Upper lobe of left lung (tissue), 6 donors: ENCODE measurements at places on chromosomes 7 and 10. TPM values are rescaled to one million over a fixed set of nuclear protein-coding genes. Genes with fewer than 3 reads are reported as not detected.

DNA sequence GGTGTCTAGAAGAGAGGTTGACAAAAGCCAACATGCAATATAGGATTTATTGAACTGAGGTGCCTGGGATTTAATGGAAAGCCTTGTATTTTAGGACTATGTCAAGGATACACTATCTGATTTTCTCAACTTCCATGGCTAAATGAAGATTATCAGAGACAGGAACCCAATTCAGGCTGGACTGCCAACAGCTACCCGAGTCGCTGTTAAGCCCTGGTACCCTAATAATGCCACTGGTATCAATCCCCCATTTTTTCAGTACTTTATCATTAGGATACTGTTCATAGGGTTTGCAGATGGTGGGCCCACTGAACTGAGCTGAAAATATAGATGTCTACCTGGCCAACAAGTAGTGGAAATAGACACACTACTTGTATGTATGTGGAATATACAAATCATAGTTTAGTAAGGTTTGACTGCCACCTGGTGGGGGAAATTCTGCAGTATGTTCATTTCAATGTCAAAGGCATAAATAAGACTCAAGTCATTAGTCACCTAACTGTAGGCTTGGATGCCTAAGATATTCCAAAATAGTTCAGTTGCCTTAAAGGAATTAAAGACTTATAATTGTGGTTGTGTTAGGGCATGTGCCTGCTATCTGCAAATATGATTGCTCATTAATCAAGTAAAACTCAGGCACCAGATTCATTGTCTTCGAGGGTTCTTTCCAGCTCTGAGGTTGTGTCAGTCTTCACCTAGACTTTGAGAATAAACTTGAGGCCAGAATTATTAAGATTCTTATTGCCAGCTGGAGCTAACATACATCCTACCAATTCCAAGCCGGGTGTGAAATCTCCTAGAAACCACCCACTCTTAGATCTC, 34.1 kb upstream of the NOBOX start:
- no peaks in the 10 kb centered on the region for H3K27me3 ChIP-seq
- no peaks in the 10 kb centered on the region for H3K36me3 ChIP-seq
- peak; percentile 37 for DNase-seq
- no peak overlapping the region for H3K27ac ChIP-seq

GRCh38 chr7:30744075-30744417, 7.9 kb upstream of the INMT start:
- peaks cover 5% of the 10 kb centered on the region for H3K4me1 ChIP-seq
- no peaks in the 10 kb centered on the region for H3K36me3 ChIP-seq
- no peak overlapping the region for H3K27ac ChIP-seq

DNA sequence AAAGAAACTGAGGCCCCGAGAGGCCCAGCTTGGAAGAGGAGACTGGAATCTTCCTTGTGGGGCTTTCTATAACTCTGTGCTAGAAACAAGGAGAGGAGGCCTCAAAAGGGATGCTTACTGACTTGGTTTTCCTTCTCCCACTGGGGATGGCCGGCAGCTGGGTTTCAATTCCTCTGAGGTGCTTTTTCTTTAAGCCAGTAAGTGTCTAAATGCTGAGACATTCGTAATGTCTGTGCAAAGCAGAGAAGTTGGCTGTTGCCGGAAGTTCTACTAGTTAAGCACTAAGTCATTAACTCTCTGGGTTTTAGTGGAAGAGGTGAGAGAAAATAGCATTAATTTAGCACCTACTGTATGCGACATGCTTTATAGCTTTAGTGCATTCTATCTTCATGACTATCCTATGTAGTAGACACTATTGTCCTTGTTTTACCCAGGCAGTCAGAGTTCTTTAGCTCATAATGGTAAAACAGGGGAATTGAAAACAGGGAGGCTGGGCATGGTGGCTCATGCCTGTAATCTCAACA, 135.2 kb downstream of the RGS10 start:
- H3K4me3 ChIP-seq: no peak overlapping the region
- H3K36me3 ChIP-seq: no peaks in the 10 kb centered on the region
- H3K27me3 ChIP-seq: no peaks in the 10 kb centered on the region
- DNase-seq: no peak
- H3K27ac ChIP-seq: peak overlapping the region; percentile 80

DNA sequence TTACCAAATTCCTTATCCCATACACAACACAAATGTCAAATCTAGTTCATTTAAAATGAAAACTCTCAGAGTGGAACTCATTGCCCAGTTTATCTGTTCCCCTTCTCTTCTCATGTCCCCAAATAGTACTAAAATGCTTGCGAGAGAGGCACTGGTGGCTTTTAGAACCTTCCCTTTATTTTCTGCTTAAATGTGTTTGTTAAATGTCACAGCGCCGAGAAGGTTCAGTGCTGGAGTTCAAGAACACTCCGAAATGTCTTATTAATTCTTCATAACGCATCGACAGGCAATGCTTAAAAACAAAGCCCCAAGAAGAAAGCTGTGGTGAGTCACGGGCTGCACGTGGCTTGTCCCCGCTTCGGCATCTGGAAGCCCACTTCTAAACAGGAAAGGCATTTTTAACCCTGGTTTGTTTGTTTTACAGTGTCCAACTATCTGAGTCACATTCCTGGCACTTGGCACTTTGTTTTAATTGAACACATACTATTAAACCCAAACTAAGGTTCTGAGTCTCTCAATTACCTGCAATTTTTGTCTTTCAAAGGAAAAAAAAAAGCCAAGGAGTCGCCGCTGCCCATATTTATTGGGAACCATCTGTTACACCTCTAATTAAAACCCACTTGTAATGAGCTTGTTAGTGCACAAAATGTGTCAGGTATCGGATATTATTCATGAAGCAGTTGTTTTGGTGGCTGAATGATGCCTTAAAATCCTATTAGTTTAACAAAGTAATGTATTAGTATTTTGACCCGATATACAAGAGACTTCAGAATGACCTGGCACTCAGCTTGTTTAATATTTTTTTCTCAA, 49.9 kb upstream of the MGMT start:
- no peaks in the 10 kb centered on the region for H3K27me3 ChIP-seq
- H3K4me1 ChIP-seq: peaks cover 3% of the 10 kb centered on the region
- no peak overlapping the region for H3K4me3 ChIP-seq
- no peaks in the 10 kb centered on the region for H3K36me3 ChIP-seq
- no peak for DNase-seq
- H3K27ac ChIP-seq: no peak overlapping the region

- no peak for DNase-seq
- no peaks in the 10 kb centered on the region for H3K36me3 ChIP-seq
Measured at GRCh38 chr10:11504566-11505285, 106.7 kb downstream of the USP6NL start.

DNA sequence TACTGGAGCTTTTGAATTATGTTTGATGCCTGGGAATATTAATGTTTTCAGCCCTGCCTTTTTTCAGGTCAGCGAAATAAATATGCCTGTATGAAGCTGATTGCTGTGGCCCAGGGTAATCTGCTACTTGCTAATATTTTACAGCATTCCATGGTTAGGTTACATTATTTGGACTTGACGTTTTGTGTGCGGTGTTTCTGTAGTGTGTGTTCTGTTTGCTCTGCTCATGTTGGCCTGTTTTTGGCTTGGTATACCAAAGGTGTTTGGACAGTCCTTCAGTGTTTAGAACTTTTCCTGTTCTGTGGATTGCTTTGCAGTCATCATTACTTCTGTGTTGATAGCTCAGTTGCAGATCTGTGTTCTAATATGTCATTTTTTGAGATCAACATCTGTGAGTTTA, 11.5 kb downstream of the ZRANB1 start:
- no peak overlapping the region for H3K27ac ChIP-seq
- H3K4me1 ChIP-seq: peaks cover 32% of the 10 kb centered on the region
- no peaks in the 10 kb centered on the region for H3K27me3 ChIP-seq
- H3K36me3 ChIP-seq: no peaks in the 10 kb centered on the region
- no peak overlapping the region for H3K4me3 ChIP-seq

DNA sequence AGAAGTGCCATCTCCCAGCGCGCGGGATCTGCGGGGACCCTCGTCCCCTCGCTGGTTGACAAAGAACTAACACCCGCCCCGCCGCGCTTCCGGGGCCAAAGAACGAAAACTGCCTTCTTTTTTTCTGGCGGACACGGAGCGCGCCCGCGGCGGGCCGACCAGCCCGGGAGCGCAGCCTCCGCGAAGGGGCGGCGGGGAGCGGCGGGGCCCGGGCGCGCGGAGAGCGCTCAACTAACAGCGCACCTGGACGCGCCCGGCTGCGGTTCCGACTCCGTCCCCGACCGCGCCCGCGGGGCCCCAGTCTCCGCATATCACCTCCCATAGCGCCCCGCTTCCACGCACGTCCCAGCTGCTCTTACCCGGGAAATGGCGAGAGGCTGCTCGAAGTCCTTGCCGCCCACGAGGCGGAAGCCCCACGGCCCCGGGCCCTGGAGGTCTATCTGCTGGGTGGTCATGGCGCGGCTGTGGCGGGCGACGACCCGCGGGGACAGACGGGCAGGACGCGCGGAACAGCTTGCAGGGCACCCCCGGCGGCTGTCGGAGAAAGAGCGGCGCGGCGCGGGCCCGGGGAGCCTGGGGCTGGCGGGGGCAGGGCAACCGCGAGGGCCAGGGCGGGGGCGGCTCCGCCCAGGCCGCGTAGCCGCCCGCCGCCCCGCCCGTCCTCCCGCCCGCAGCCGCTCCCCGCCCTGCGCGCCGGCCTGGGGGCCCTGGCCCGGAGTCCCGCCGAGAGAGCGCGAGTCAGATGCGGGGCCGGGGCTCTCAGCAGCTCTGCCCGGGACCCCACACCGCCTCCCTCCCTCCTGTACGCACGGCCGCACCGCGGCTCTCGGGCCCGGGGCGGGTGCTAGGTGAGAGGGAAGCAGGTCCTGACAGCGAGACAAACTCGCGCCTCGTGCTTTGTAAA, at the start of gene PDLIM1:
Gene PDLIM1, minus strand, starts transcription at position 543 of the 904 bp plus-strand sequence. Its CDS starts 88 bp downstream, at position 455.
- H3K27me3 ChIP-seq: no peaks in the 10 kb centered on the region
- DNase-seq: peak; percentile 73
- H3K27ac ChIP-seq: peak within 1 kb of the TSS; percentile 98
- no peaks in the 10 kb centered on the region for H3K36me3 ChIP-seq

GRCh38 chr10:112507988-112508387, 61.0 kb downstream of the VTI1A start:
- no peak for DNase-seq
- no peaks in the 10 kb centered on the region for H3K36me3 ChIP-seq
- H3K4me1 ChIP-seq: no peaks in the 10 kb centered on the region
- H3K27ac ChIP-seq: no peak overlapping the region
- H3K4me3 ChIP-seq: no peak overlapping the region
- no peaks in the 10 kb centered on the region for H3K27me3 ChIP-seq

DNA sequence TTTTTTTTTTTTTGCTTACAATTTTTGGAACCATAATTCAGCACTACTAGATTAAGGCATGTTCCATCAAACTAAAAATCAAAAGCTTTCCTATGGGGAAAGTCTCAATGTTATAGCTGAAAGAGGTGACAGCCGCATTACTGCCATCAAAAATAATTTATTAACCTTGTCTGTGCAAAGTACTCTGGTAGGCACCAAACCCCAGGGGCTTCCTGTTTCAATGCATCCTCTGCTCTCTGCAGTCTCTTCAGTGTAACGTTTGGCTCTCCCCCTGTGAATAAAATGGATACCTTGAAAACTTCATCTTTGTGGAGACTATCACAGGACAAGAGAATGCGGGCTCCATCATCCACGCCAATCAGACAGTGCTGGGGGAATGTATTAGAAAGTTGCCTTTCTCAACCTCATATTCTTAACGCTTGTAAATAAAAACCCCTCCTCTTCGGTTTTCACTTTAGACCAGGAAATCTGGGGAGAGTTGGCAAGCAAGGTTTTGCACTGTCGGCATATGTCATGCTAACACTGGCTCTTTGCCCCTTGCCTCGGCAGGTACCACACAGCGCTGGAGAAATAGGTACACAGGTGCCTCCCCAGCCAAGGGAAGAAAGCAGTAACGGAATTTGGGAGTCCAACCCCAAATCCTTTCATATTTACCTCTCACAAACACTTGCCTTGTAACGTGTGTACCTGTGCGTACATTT, 1.6 kb upstream of the NRG3 start:
- H3K36me3 ChIP-seq: no peaks in the 10 kb centered on the region
- no peak for DNase-seq
- no peak overlapping the region for H3K27ac ChIP-seq
- H3K27me3 ChIP-seq: no peaks in the 10 kb centered on the region

- no peaks in the 10 kb centered on the region for H3K36me3 ChIP-seq
- no peak overlapping the region for H3K27ac ChIP-seq
- no peaks in the 10 kb centered on the region for H3K27me3 ChIP-seq
- DNase-seq: no peak
Measured at GRCh38 chr10:74379474-74379873, 228.5 kb downstream of the ADK start.

DNA sequence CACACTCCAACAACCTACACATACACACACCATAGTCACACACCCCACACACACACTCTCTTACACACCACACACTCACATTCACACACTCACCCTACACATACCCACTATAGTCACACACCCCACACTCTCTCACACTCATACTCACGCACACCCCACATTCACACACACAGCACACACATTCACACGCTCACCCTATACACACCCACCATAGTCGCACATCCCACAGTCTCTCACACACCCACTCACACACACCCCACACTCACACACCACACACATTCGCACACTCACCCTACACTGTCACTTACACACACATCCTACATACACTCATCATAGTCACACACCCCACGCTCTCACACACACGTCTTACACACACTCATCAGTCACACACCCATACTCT, 85.6 kb downstream of the HECW1 start:
- no peak overlapping the region for H3K27ac ChIP-seq
- no peaks in the 10 kb centered on the region for H3K36me3 ChIP-seq
- DNase-seq: no peak
- no peak overlapping the region for H3K4me3 ChIP-seq

- DNase-seq: no peak
- no peak overlapping the region for H3K4me3 ChIP-seq
- no peaks in the 10 kb centered on the region for H3K36me3 ChIP-seq
- no peaks in the 10 kb centered on the region for H3K27me3 ChIP-seq
Measured at GRCh38 chr10:128864554-128865295, 602.3 kb upstream of the MGMT start.

DNA sequence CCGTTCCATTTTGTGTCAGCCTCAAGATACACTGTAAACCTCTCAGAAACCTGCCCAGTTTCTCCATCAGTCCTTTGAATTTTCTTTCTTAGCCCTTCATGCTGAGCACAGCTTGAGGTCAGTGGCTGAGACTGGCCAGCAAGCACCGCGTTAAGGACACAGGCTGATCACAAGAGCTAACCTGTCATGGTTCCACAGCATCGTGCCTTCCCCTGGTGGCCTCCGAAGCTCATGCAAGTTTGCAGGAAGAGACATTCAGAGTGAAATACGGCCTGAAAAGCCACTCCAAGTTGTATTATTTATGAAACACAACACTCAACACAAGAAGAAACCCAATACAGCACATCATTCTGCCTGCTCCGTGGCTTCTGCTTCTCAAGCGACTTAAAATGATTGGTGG, 57.0 kb upstream of the PFKP start:
- H3K36me3 ChIP-seq: no peaks in the 10 kb centered on the region
- DNase-seq: no peak
- no peak overlapping the region for H3K27ac ChIP-seq
- no peaks in the 10 kb centered on the region for H3K27me3 ChIP-seq
- no peaks in the 10 kb centered on the region for H3K4me1 ChIP-seq

The SUFU gene
- 15.7 TPM for total RNA-seq

The LOXL4 gene
- total RNA-seq: 6.8 TPM

The CPA5 gene
- total RNA-seq: not detected

The OLAH gene
- total RNA-seq: 2.4 TPM

The GPER1 gene
- total RNA-seq: 24.7 TPM

The CARD11 gene
- total RNA-seq: 2.8 TPM
